ENCODE measurements at places on chromosomes 2 and 18. TPM values are rescaled to one million over a fixed set of nuclear protein-coding genes. Genes with fewer than 3 reads are reported as not detected.

The GLI2 gene
- total RNA-seq = not detected

The DLGAP1 gene
- total RNA-seq = not detected

The HOXD11 gene
- not detected for total RNA-seq

The DSG1 gene
- not detected for total RNA-seq

DNA sequence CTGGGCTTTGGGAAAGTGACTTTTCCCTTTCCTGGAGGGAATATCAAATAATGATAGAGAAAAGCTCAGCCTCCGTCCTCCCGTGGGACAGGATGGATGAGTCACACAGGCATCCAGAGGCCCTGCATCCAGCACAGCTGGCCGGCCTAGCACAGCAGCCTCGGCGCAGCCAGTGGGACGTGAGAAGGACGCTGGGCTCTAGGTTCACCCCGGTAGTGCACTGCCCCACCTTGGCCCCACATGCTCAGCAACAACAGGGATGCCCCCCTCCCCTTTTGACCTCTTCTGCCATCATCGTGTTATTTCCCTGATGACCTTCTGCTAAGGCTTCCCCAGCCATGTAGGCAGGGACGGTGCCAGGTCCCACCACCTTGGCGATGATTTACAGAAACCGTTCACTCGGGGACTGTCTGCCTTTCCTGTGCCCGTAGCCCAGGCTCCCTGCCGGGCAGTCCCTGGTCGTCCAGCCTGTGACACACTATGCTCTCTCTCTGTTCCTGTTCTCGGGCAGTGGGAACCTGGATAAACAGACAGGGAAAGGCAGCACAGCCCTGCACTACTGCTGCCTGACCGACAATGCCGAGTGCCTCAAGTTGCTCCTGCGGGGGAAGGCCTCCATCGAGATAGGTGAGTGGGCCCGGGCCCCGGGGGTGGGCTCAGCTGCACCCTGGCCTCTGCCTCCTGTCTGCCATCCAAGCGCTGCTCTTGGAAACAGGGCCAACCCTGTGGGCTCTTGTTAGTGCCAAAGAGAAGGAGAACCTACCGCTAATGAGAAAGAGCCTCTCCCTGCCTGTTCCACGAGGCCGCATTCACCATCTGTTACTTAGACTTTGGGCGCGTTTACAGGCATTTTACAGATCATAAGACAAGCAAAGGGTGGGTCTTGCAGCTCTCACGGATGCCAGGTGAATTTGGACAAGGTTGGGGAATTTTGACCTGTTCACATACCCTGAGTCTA lies 44.6 kb downstream of the ITGB1BP1 start:
- no peak for DNase-seq

GRCh38 chr2:69618362-69618761 lies 25.2 kb downstream of the AAK1 start:
- DNase-seq = no peak

DNA sequence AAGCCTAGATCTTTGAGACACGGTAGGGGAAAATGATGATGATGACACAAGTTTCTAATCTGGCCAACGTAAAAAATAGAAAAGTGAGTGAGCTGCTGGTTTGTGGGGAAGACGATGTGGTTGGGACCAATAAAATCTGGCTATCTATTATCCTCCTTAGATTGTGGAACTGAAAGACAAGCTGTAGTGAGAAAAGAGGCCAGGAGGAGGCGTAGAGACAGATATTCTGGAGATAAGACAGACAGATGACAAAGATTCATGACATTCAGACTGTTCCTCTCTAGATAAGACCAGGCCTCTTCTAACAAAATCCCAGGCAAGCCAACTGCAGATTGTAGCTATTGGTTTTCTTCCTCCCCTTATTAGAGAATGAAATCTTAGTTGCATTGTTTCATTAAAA lies 376.3 kb upstream of the UBE2E3 start:
- DNase-seq = peak; percentile 18

DNA sequence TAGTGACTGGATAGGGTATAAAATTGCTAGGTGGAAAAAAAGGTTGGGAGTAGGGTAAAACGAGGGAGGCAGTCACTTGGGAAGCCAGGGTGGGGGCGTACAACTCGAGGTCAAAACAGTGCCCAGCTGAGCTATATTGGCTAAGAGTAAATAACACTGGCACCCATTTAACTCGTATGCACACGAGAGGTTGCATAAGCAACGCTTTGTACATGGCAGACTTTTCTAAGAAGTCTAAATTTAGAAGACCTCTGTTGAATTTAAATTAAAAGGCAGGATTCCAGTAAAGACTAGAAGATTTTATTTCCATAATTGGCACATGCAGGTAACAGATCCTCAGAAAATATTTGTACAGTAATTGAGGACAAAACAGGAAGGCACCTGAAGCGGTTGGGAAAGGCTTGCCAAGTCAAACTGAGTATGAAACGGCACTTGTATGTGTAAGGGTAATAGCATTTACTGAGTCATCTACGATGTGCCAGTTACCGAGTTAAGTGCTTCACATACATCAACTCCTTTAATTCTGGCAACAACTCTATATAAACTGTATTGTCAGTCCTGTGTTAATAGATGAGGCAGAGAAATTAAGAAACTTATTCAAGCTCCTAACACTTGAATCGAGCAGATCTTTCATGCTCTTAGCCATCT lies 1.4 kb upstream of the MALT1 start:
- DNase-seq = peak; percentile 43

- DNase-seq = no peak
Observed at GRCh38 chr2:148305476-148305875, 284.6 kb downstream of the MBD5 start.

DNA sequence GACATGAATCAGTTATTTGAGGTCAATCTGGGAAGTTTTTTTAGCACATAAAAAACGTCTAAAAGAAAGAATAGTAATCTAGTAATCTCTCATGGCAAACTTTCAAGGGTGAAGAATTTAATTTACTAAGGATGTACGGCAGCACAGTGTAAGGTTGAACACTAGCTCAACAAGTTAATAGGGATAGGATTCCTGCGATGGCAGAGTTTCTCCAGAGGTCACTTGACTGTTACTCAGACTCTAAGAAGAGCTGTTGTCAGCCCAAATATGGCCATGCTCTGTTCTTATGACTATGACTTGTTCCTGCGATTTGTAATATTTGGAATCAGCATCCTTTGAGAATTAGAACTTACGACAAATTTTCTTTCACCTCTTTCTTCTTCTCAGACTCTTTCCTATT lies 553.3 kb upstream of the TNP1 start:
- DNase-seq = no peak

GRCh38 chr18:78605255-78605654 lies 374.4 kb upstream of the SALL3 start:
- no peak for DNase-seq

- no peak for DNase-seq
Observed at GRCh38 chr2:45978302-45978859, 318.8 kb upstream of the EPAS1 start.

- no peak for DNase-seq
Observed at GRCh38 chr2:230819433-230819832, 45.3 kb upstream of the ITM2C start.

DNA sequence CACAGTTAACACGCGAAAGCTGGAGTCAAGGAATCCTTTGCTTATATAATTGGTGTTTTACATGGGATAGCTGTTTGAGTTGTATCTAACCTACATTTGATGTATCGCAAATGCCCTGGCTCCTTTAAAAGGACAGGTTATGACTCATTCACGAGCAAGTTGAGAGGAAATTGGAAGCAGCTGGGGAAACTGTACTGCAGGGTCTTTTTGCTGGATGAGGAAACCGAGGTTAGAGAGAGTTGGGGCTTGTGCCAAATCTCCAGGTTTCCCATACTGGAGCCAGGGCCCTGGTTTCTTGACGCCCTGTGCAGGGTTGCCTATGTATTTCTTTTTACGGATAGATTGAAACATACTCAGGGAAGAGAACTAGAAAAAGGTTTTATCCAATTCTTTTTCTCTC lies 60.0 kb upstream of the SPTBN1 start:
- no peak for DNase-seq

DNA sequence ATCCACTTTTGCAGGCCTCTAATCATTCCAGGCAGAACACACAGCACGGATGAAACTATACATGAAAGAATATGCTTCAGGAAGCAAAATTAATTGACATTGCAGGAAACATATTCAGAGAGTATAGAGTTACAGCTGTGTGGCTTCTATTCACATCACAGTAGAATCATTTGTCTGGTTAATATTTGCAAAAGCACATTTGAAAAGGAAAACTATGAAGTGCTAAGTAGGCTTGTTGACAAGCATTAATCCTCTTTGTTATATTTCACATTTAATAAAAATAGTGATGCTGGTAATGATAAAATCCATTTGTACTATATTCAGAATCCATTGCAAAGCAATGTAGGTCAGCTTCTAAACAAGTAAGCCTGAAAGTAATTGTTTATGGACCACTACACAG lies 32.2 kb upstream of the PIK3C3 start:
- no peak for DNase-seq

GRCh38 chr18:46756559-46757201 lies at the start of gene ST8SIA5:
Gene ST8SIA5 (minus strand): TSS chr18:46757053. CDS start chr18:46756508, 545 bp downstream.
- DNase-seq = peak; percentile 37

DNA sequence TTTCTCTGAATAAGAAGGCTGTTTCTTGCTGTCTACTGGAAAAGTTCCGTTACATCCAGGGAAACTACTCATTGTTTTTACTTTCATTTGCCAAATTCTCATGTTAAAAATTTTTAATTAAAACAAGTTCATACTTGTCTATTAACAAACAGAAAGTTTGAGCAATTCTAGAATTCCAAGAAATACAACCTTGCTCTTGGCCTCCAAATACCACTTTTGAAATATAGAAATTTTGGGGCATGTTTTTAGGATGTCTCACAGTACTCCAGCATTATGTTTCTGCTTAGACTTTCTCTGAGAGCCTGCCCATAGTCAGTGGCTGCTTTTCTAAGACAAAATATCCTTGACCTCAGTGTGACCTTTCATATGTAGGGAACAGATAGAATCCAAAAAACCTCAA lies 228.7 kb upstream of the RND3 start:
- DNase-seq = no peak

DNA sequence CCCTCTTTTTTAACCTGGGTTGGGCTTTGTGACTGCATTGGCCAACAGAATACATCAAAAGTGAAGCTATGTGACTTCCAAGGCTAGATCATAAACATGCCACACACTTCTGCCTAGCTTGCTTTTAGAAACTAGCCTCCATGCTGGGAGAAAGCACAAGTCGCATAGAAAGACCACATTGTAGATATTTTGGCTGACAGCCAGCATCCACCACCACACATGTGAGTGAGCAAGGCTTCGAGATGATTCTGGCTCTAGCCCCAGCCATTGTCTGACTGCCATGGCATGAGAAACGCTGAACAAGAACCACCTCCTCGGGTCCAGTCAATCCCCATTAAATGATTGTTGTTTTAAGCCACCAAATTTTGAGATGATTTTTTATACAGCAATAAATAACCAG lies 66.8 kb upstream of the STPG4 start:
- DNase-seq = no peak

DNA sequence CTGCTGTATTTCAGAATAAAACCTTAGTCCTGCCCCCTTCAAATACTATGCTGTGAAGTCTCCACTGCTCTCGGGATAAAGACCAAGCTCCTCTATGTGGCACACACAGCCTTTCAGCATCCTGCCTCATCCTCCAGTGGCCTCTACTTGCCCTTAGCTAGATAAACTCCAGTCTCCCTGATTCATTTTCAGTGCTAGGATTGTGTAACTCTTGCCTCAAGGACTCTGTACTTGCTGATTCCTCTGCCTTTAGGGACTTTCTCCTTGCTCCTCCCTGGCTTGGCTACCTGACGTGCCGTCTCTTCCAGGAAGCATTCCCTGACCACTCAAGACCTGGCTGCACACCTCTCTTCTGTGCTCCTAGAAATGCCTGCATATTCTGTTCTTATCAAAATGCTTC lies 416.7 kb downstream of the MTX2 start:
- DNase-seq = no peak

GRCh38 chr2:202072226-202072625 lies 829 bp upstream of the KIAA2012 start:
- no peak for DNase-seq

GRCh38 chr2:127161176-127162136 lies 54.5 kb upstream of the BIN1 start:
- DNase-seq = no peak

- no peak for DNase-seq
Observed at GRCh38 chr2:187642498-187642897, 88.3 kb upstream of the TFPI start.
